ENCODE measurements at places on chromosomes 1 and 21.
A peak's percentile ranks its signal among the peaks of the same experiment; 100 is the strongest.

GRCh38 chr1:27383039-27383605, at the start of gene CD164L2:
Gene CD164L2 (minus strand): TSS chr1:27383333. CDS start chr1:27383239, 94 bp downstream.
- no peak for DNase-seq

DNA sequence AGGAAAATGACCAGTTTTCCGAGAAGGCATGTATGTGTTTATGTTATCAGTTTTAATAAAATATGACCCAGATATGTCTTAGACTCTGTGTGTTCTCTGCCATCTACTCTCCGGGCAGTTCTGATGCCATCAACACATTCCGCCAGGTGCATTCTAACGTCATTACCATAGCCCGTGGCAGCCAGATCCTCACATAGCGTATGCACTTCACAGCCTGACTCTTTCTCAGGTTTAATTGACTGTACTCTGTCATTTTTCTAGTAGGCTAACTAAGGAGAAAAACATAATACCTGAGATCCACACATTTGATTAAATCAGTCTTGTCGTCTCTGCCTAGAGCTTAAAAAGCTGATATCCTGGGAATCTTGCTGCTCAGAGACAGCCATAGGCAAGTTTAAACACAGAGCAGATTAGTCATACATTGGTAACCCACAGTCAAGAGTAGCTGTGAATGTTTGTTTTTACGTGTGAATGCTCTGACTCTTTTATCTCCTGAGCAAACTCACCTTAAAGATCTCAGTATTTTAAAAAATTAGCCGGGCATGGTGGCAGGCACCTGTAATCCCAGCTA, 175.9 kb downstream of the GREM2 start:
- peak; percentile 30 for DNase-seq

- no peak for DNase-seq
Measured at GRCh38 chr1:117646007-117646811, 40.4 kb downstream of the TENT5C start.

DNA sequence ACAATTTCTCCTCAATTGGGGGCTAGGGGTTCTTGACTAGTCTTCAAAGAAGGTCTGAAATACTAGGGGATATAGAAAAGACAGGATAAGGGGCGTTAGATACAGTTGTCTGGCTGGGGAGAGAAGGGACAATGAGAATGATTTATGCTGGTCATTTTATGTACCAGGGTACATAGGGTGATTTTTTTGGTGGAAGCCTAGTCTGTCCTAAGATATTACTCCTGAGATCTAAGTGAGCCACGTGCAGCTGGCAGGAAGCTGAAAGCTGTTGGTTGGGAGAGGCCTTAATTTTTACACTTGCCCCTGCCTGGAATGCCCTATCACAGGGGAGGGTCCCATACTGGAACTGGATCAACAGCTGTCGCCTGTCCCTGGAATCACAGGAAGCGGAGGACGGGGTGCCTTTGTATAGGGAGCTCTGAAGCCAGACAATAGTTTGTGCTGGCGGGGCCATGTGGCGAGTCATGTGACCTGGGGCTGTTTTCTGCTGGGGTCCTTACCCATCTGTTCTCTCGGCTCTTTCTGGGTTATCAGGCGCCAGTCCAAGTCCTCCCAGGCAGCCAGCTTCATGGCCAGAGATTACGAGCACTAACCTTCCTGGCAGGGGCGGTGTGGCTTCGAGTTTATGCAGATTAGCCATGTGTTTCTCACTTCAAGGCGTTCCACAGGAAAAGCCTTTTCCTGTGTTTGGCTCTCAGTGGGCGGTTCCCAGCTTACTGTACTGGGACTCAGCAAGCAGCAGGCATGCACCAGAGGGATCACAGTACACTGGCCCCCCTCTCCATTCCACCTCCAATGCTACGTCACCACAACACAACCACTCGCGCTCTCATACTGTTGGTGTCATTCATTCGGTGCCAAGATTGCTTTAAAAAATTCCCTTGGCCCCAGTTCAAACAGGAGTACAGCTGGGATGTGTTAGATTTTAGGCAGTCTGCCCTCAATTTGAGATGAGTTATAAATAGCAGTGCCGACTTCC, 27.5 kb downstream of the ARID1A start:
- DNase-seq = peak; percentile 99

- peak; percentile 84 for DNase-seq
Measured at GRCh38 chr1:218351391-218352074, 6.4 kb downstream of the TGFB2 start.

DNA sequence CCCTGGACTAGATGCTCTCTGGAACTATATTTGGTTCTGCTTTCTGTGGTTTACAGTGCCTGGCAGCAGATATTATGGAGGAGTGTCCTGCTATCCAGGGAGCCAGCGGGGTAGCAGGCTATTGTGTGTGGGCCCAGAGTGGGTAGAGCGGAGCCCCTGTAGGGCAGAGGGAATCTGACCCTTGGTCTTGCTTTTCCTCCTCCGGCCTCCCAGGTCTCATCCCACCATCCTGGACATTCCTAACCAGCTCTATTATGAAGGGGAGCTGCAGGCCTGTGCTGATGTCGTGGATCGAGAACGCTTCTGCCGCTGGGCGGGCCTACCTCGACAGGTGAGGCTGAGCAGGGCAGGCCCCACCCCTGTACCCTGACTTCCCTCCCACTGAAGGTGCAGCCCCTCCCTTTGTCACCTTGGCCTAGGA, 9.1 kb downstream of the RHOC start:
- DNase-seq = no peak
